ENCODE measurements at places on chromosomes 13 and 19. TPM values are rescaled to one million over a fixed set of nuclear protein-coding genes. Genes with fewer than 3 reads are reported as not detected.

GRCh38 chr19:33393286-33394005 lies 19.9 kb downstream of the CEBPG start:
- no peaks in the 10 kb centered on the region for H3K27me3 ChIP-seq
- no peaks in the 10 kb centered on the region for H3K36me3 ChIP-seq
- peaks cover 7% of the 10 kb centered on the region for H3K4me1 ChIP-seq
- H3K4me3 ChIP-seq: no peak overlapping the region
- DNase-seq: no peak
- H3K27ac ChIP-seq: peak overlapping the region; percentile 56

Gene ATP1A3
- total RNA-seq: 0.29 TPM

GRCh38 chr19:16477311-16477710 lies 5.5 kb upstream of the EPS15L1 start:
- no peak overlapping the region for H3K4me3 ChIP-seq
- H3K27me3 ChIP-seq: no peaks in the 10 kb centered on the region
- DNase-seq: no peak
- H3K27ac ChIP-seq: no peak overlapping the region
- H3K4me1 ChIP-seq: no peaks in the 10 kb centered on the region

GRCh38 chr13:27827646-27828045 lies 35.4 kb downstream of the GSX1 start:
- no peak overlapping the region for H3K27ac ChIP-seq
- no peak for DNase-seq
- peaks cover 2% of the 10 kb centered on the region for H3K36me3 ChIP-seq
- peaks cover 7% of the 10 kb centered on the region for H3K4me1 ChIP-seq

- no peak overlapping the region for H3K4me3 ChIP-seq
- peak overlapping the region; percentile 22 for H3K27ac ChIP-seq
- no peaks in the 10 kb centered on the region for H3K27me3 ChIP-seq
- peaks cover 3% of the 10 kb centered on the region for H3K4me1 ChIP-seq
- no peak for DNase-seq
- H3K36me3 ChIP-seq: peaks cover 34% of the 10 kb centered on the region
Measured at GRCh38 chr19:807627-808422, 10.6 kb downstream of the PTBP1 start.

Gene GYS1
- 65.8 TPM for total RNA-seq

Gene RFXAP
- total RNA-seq: 11.7 TPM

Gene FFAR1
- 0.74 TPM for total RNA-seq

GRCh38 chr13:53560556-53560955 lies 531.9 kb downstream of the OLFM4 start:
- DNase-seq: no peak
- H3K4me1 ChIP-seq: no peaks in the 10 kb centered on the region
- H3K27me3 ChIP-seq: no peaks in the 10 kb centered on the region
- no peak overlapping the region for H3K27ac ChIP-seq
- no peak overlapping the region for H3K4me3 ChIP-seq
- H3K36me3 ChIP-seq: no peaks in the 10 kb centered on the region

DNA sequence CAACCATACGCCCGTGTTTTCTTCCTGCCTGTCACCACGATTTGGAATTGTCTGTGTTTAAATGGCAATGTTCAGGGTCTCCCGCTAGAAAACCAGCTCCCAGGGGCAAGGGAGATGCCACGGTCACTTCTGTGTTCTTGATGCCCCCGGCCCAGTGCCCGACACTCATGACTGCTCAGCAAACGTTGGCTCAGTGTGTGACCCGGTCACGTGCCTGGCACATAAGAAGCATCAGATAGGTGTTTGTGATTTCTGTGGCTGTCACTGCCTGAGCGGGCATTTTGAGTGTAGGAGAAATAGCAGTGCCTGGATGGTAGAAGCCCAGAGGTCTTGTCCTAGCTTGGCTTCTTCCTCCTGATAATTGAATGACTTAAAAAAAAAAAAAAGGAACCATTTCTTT lies 15.5 kb downstream of the HDGFL2 start:
- no peaks in the 10 kb centered on the region for H3K4me1 ChIP-seq
- no peak overlapping the region for H3K27ac ChIP-seq
- H3K36me3 ChIP-seq: peaks cover 19% of the 10 kb centered on the region
- no peaks in the 10 kb centered on the region for H3K27me3 ChIP-seq
- no peak for DNase-seq
- no peak overlapping the region for H3K4me3 ChIP-seq

- peaks cover 9% of the 10 kb centered on the region for H3K4me1 ChIP-seq
- H3K27ac ChIP-seq: no peak overlapping the region
- no peaks in the 10 kb centered on the region for H3K36me3 ChIP-seq
- no peaks in the 10 kb centered on the region for H3K27me3 ChIP-seq
- no peak overlapping the region for H3K4me3 ChIP-seq
Measured at GRCh38 chr19:41371541-41371940, 4.8 kb upstream of the TMEM91 start.

Gene AKT1S1
- total RNA-seq: 48.8 TPM

DNA sequence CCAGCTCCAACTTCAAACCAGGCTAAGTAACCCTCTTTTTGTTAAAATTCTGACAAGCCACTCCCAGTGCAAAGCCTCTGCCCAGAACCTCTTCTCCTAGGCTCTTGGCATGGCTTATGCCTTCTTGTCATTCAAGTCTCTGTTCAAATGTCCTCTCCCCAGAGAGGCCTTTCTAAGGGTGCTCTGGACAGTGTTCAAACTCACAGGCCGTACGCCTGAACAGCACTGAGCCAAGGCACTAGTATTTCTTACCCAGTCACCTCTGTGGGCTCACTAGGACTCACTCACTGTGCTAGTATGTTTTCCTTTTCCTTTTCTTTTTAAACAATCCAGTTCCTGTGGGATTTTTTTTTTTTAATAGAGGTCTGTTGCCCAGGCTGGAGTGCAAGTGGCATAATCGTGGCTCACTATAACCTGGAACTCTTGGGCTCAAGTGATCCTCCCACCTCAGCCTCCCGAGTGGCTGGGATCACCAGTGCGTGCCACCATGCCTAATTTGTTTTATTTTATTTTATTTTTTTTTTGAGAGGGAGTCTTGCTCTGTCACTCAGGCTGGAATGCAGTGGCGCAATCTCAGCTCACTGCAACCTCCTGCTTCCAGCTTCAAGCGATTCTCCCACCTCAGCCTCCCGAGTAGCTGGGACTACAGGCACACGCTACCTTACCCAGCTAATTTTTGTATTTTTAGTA lies 2.3 kb upstream of the ASF1B start:
- H3K4me1 ChIP-seq: peaks cover 12% of the 10 kb centered on the region
- no peak for DNase-seq
- H3K36me3 ChIP-seq: no peaks in the 10 kb centered on the region
- H3K4me3 ChIP-seq: peak overlapping the region; percentile 35
- peak overlapping the region; percentile 64 for H3K27ac ChIP-seq
- H3K27me3 ChIP-seq: no peaks in the 10 kb centered on the region

GRCh38 chr13:112556600-112556999 lies 31.4 kb downstream of the TUBGCP3 start:
- no peaks in the 10 kb centered on the region for H3K27me3 ChIP-seq
- H3K4me3 ChIP-seq: no peak overlapping the region
- no peak for DNase-seq
- H3K36me3 ChIP-seq: peaks cover 20% of the 10 kb centered on the region
- H3K4me1 ChIP-seq: no peaks in the 10 kb centered on the region
- no peak overlapping the region for H3K27ac ChIP-seq

DNA sequence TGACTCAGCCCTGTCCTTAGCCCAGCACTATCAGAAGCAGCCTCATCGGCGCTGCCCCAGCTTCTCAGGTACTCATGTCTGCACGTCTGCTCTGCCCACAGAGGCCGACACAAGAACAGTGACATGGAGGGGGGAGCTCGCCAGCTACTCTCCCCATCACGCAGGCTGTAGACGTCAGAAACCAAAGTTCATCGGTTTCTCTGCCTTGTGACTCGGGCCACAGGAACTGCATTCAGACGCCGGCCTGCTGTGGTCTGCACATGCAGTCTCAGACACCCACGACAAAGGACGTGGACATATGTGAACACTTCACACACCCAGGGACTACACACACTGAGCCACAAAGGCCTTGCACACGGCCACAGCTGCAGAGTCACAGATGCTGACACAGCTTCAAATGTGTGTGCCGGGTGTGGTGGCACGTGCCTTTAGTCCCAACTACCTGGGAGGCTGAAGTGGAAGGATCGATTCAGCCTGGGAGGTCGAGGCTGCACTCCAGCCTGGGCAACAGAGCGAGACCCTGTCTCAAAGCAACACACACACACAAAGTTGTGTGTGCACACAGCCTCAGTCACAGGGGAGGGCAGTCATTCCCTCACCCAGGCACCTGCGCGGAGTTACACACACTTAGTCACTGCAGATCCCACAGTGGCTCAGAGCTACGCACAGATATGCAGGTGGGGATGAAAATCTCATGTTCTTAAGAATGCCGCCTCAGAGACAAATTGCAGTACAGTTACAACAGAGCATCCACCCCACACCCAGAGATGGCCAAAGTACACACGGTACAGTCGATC lies 4.9 kb upstream of the ZFP36 start:
- H3K27me3 ChIP-seq: no peaks in the 10 kb centered on the region
- H3K4me3 ChIP-seq: peak overlapping the region; percentile 76
- DNase-seq: no peak
- peak overlapping the region; percentile 96 for H3K27ac ChIP-seq

DNA sequence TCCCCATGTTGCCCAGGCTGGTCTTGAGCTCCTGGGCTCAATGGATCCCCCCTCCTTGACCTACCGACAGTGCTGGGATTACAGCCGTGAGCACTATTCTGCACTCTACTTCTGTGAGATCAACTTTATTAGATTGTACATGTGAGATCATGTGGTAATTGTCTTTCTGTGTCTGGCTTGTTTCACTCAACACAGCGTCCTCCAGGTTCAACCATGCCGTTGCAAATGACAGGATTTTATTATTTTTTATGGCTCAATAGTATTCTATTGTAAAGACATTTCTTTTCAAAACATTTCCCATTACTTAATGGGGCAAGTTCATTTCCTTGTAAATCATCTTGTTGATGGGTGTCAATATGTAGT lies 1.5 kb upstream of the OBI1 start:
- peak overlapping the region; percentile 96 for H3K4me3 ChIP-seq
- no peak for DNase-seq

- peaks cover 36% of the 10 kb centered on the region for H3K4me1 ChIP-seq
Measured at GRCh38 chr13:24192057-24192810, 31.7 kb downstream of the SPATA13 start.

DNA sequence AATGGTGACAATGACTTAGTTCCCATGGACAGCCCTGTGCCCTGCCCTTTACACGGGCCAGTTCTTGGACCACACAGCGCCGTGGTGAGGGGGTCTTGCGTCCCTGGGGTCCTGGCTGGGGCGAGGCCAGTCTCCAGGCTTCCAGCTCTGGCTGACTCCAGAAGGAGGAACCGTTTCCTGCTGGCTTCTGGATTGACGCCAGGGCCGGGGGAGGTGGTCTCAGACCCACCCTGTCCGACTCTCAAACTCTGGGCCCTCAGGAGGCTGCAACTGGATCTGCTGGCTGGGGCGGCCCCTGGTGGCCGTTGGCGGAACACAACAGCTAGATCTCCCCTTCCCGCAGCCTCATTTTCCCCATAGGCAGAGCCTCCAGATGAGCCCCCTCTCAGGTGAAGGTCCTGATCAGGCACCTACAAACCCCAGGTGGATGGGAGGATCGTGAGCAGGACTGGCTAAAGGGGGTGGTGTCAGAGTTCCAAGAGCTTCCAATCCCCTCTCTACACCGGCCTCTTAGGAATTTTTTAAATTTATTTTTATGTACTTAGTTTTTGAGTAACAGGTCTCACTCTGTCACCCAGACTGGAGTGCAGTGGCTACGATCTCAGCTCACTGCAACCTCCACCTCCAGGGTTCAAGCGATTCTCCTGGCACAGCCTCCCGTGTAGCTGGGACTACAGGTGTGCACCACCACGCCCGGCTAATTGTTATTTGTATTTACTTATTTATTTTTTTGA lies 8.0 kb downstream of the CCDC194 start:
- peaks cover 3% of the 10 kb centered on the region for H3K36me3 ChIP-seq
- H3K27ac ChIP-seq: no peak overlapping the region
- peak; percentile 50 for DNase-seq
- peaks cover 11% of the 10 kb centered on the region for H3K27me3 ChIP-seq

DNA sequence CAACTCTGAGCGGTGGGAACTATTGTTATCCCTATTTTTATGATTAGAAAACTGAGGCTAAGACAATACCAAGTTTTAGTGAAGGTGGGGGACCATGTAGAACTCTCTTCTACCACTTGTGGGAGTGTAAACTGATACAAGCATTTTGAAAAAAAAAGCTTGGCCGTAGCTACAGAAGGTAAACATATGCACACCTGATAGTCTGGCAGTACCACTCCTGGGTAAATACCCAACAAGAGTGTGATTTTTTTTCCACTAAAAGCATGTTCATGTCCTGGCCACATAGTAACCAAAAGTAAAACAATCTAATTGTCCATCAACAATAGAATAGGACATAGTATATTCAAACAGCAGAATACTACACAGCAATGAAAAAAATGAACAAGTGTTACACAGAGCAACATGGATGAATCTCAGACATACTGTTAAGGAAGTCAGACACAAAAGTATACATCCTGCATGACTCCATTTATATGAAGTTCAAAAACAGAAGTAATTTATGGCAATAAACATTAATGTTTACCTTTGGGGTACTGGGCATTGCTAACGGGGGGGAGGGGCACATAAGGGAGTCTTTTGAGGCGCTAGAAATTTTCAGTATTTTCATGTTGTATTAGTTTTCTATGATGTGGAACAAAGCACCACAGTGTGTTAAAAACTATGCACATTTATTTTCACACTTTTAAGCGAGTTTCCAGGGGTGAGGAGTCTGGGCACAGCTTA lies 6.4 kb upstream of the SPATA13 start:
- H3K27me3 ChIP-seq: no peaks in the 10 kb centered on the region
- H3K4me3 ChIP-seq: no peak overlapping the region
- DNase-seq: no peak
- peaks cover 27% of the 10 kb centered on the region for H3K4me1 ChIP-seq

DNA sequence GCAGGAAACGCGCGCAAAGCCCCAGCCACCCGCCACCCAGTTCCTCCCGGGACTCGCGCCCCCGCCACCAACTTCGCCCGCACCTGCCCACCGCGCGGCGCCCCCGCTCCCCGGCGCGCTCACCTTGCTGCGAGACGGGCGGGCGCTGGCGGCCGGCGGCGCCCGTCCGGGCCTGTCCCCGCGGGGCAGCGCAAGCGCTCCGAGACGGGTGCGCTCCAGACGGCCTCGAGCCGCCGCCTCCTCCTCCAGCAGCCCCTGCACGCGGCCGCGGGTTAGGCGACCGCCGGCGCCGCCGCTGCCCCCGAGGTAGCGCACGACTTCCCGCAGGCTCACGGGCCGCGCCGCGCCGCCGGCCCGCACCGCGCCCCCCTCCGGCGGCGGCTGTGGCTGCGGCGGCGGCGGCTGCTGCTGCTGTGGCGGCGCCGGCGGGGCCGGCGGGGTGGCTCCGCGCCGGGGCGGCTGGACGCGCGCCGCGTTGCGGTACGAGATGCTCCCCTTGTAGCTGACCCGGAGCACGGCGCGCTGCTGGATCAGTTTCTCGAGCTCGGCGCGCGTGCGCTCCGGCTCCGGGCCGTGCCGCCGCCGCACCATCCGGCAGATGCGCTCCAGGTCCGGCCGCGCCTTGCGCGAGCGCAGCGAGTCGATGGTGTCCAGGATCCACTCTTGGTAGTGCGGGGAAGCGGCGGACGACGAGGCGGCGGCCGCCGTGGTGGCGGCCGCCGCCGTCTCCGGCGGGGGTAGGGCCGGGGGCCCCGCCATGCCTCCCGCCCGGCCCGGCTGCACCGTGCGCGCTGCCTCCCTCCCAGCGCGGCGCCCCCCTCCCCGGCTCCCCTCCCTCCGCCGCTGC lies 666 bp downstream of the SAMD1 start:
- peaks cover 15% of the 10 kb centered on the region for H3K4me1 ChIP-seq
- DNase-seq: peak; percentile 45
- no peak overlapping the region for H3K27ac ChIP-seq
- peaks cover 22% of the 10 kb centered on the region for H3K36me3 ChIP-seq
- H3K4me3 ChIP-seq: peak overlapping the region; percentile 81

- peak overlapping the region; percentile 97 for H3K27ac ChIP-seq
- H3K36me3 ChIP-seq: no peaks in the 10 kb centered on the region
- H3K4me3 ChIP-seq: peak overlapping the region; percentile 35
- peak; percentile 55 for DNase-seq
- H3K27me3 ChIP-seq: no peaks in the 10 kb centered on the region
- H3K4me1 ChIP-seq: peaks cover 26% of the 10 kb centered on the region
Measured at GRCh38 chr19:17248011-17248776, 2.5 kb upstream of the NR2F6 start.
